ENCODE measurements at places on chromosomes 3 and 15. TPM values are rescaled to one million over a fixed set of nuclear protein-coding genes. Genes with fewer than 3 reads are reported as not detected.

UQCRC1 gene
- 98.5 TPM for total RNA-seq

CFAP44 gene
- total RNA-seq = 14.1 TPM

- no peak for DNase-seq
Observed at GRCh38 chr15:55387027-55387426, 21.1 kb downstream of the CCPG1 start.

DNA sequence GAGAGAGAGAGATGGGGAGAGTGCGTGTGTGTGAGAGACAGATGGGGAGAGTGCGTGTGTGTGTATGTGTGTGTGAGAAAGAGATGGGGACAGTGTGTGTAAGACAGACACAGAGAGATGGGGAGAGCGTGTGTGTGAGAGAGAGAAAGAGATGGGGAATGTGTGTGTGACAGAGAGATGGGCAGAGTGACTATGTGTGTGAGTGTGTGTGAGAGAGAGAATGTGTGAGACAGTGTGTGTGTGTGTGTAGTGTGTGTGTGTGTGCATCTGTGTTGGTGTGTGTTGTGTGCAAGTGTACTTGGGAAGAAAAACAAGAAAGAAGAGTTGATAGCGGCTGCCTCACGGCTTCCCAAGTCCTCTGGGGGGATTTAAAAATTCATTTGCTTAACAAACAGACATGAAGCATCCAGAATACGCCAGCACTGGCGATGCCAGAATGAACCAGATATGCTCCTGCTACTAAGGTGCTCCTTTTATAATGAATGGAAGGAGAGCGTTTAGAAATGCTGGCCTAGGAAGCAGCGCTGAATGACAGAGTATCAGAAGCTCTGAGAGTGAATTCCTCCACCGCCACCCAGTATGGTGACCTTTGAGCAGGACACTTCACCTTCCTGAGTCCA lies 186.1 kb upstream of the TSC22D2 start:
- DNase-seq = no peak

DNA sequence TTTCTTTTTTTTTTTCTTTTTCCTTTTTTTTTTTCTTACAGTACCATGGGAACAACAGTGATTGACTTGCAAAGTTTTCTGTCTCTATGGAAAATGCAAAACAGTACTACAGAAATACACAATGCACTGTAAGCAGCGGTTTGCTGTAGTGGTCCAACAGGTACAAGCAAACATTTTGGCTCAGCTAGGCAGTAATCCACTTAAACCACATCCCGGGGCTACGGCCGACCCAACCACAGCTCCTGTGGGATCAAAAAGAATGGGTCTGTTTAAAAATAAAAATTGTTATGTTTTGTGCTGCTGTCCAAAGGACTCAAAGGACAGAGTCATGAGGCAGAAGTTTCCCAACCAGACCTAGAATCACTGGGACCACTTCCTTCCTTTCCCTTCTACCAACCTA lies 667.1 kb upstream of the ADAMTS9 start:
- DNase-seq = no peak

- peak; percentile 93 for DNase-seq
Observed at GRCh38 chr3:197791113-197791891, at the start of gene LRCH3. LRCH3 (plus strand) TSS chr3:197791254; CDS start chr3:197791279, 25 bp downstream.

CRYGS gene
- total RNA-seq = 3.2 TPM

All from lung (tissue), 17 donors.